Activated T-cell treated with anti-CD3 and anti-CD28 coated beads, Interleukin-2, amount 50 U/mL, for 24 hours (primary cell): ENCODE measurements at places on chromosomes 7 and 10.

DNA sequence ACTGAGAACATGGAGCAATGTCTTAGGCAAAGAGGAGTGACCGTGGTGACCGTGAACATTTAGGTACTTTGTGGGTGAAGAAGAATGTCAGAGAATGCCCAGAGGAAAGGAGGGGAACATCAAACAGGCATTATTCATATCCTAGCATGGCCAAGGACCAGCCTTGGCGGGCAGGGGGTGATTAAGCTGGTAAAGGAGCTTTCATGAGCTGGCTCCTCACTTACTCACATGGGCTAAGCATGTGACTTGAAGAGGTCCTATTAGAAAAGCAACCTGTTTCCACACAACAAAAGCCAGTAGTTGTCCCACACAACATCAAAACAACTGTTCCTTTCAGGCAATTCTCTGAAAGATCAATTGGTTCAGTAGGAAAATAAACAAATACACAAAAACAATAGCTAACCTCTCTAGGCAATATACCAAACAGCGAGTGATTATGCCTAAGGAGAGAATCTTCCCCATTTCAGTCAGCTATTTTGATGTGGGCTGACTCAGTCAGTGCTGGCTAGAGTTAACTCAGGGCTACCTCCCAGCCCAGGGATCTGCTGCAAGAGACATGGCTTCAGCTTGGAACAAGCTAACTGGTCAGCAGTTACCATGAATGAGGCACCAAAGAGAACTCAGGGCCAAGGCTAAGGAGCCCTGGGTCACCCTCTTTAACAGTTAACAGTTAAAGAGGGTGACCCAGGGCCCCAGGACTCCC lies 283.5 kb downstream of the ARHGAP12 start:
- DNase-seq: no peak

- no peak for DNase-seq
These were observed 47.0 kb downstream of the TBATA start for GRCh38 chr10:70738006-70738760.

DNA sequence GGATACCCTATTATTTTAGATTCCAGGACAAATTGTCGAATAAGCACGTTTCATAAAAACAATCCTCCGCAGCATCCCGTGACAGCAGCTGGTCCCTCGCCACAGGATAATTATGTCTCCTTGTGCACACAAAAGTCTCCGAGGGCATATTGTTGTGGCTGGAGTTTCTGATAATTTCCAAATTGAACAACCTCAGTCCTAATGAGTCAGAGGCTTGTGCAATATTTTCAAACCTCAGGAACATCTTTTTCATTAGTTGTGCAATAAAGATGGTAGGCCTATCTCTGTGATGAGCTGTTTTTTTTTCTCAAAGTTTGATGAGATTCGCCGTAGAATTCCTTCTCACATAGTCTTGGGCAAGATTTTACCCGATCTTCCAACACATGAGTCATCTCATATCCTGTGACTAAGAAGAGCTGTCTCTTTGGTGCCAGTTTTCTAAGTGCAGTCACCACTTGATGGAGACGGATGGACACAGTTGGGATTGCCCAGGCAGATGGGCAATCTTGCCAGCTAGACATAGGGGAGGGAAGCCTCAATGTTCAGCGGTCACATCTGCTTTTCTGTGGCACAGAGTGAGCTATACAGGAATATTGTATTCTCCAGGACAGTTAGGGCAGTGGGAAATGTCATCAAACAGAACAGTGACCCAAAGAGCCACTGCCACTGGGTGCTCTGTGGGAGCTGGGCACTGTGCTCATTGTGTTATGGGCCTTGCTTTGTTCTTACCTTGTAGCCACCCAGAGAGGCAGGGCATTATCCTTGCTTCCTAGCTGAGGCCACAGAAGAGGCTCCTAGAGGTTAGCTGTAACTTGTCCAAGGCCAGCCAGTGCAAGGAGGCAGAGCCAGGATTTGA lies 7.8 kb downstream of the HTRA1 start:
- DNase-seq: no peak

GRCh38 chr10:34647160-34647559 lies 167.9 kb downstream of the PARD3 start:
- no peak for DNase-seq
